ENCODE measurements at places on chromosomes 6 and 20. TPM values are rescaled to one million over a fixed set of nuclear protein-coding genes. Genes with fewer than 3 reads are reported as not detected.

DNA sequence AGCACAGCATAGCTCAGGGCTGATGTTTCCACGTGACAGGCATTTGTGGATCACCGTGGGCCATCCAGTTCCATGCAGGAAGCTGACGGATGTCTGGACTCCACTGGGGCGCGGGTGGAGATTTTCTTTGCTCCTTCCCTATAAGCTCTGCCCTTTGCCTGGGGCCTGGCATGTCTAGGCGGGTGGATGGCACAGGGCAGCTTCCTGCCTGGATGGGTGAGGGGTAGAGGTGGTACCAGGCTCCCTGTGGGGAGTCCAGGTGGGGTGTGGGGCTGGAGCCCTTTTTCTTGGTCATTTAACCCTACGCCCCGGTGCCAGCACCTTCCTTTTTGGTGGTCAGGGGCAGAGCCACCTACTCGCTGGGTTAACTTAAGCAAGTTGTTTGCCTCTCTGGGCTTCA lies 10.4 kb downstream of the FAM110A start:
- peaks cover 51% of the 10 kb centered on the region for H3K4me1 ChIP-seq
- peaks cover 48% of the 10 kb centered on the region for H3K36me3 ChIP-seq
- H3K27me3 ChIP-seq: no peaks in the 10 kb centered on the region
- no peak overlapping the region for H3K27ac ChIP-seq
- DNase-seq: no peak

GRCh38 chr20:48262955-48263354 lies 477.7 kb upstream of the SULF2 start:
- H3K27ac ChIP-seq: no peak overlapping the region
- peaks cover 4% of the 10 kb centered on the region for H3K27me3 ChIP-seq
- no peak overlapping the region for H3K4me3 ChIP-seq
- DNase-seq: no peak

DNA sequence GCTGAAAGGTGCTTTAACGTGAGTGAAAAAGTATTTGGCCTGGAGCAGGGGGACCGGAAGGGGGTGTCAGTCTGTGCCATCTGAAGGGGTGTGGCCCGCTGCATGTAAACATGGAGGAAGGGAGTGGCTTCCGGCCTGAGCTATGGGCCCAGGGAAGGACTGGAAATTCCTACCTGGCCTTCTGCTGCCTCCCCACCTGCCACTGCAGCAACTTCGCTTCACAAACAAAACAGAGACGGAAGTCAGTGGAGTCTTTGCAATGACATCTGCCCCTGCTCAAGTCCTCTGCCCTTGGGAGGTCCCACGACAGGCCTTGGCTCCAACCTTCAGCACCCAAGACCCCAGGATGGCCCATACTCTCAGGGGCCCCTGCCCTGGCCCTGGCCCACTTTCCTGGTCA lies 28.1 kb upstream of the FOXP4 start:
- H3K27ac ChIP-seq: no peak overlapping the region
- DNase-seq: no peak
- no peak overlapping the region for H3K4me3 ChIP-seq
- H3K36me3 ChIP-seq: no peaks in the 10 kb centered on the region
- peaks cover 39% of the 10 kb centered on the region for H3K27me3 ChIP-seq

DNA sequence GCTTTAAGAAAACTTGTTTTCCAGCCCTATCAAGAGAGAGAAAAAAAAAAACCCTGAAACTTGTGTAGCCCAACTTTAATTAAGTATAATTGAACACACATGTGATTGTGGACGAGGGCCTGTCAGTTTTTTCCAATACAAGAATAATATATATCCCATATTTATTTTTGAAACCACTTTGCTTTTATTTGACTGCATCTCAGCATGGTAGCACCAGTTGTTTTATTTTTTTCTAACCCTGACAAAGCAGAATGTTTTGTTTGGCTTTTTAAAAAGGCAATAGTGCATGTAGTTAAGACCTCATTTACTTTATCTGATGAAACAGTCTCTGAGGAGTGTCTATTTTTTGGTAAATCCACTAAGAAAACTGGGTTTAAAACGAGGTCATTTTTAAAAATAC lies 257.7 kb downstream of the CDKAL1 start:
- no peak overlapping the region for H3K4me3 ChIP-seq
- no peaks in the 10 kb centered on the region for H3K27me3 ChIP-seq
- no peak for DNase-seq
- H3K36me3 ChIP-seq: peaks cover 17% of the 10 kb centered on the region
- H3K4me1 ChIP-seq: no peaks in the 10 kb centered on the region
- no peak overlapping the region for H3K27ac ChIP-seq

- H3K4me3 ChIP-seq: no peak overlapping the region
- H3K27me3 ChIP-seq: no peaks in the 10 kb centered on the region
- H3K4me1 ChIP-seq: no peaks in the 10 kb centered on the region
- H3K27ac ChIP-seq: no peak overlapping the region
- no peak for DNase-seq
These were observed 32.5 kb downstream of the HMGN3 start for GRCh38 chr6:79201983-79202382.

DNA sequence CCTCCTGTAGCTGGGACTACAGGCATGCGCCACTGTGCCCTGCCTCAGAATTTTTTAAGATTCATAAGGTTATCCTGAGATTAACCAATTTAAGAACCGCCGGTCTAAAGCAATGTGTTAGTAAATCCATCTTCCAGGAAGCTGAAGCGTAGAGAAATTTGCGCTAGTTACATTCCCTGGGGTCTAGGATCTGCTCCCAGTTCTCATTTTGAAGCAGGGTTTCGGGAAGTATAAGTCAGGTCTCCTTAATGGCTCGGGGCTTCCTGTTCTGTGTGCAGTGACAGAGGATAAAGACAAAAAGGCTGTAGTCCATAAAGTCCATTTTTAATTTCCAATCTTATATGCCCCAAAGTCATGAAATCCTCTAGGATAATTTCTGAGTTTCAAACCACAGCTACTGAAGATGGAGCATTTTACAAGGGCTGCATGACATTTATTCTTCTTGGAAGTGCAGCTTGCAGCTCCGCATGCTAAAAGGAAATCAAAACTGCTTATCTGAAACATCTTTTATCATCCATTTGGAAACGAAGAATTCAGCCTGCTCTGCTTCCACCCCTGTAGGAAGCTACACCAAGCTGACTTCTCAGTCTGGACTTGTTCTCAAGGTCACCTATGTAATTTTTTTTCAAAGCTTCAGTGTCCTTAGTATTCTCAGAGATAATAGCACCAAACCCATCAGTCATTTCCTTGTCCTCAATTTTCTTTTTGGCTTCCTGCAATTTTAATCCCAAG lies 326.1 kb downstream of the PRL start:
- no peak overlapping the region for H3K27ac ChIP-seq
- H3K4me1 ChIP-seq: no peaks in the 10 kb centered on the region
- no peak for DNase-seq
- H3K36me3 ChIP-seq: no peaks in the 10 kb centered on the region
- no peaks in the 10 kb centered on the region for H3K27me3 ChIP-seq
- H3K4me3 ChIP-seq: no peak overlapping the region

- peak; percentile 33 for DNase-seq
- peak overlapping the region; percentile 72 for H3K4me3 ChIP-seq
- no peaks in the 10 kb centered on the region for H3K36me3 ChIP-seq
- H3K27ac ChIP-seq: peak overlapping the region; percentile 97
These were observed 28.0 kb upstream of the ZNF217 start for GRCh38 chr20:53621482-53622246.

- H3K27me3 ChIP-seq: no peaks in the 10 kb centered on the region
- DNase-seq: no peak
- H3K4me1 ChIP-seq: peaks cover 24% of the 10 kb centered on the region
- peak overlapping the region; percentile 36 for H3K27ac ChIP-seq
- no peak overlapping the region for H3K4me3 ChIP-seq
- H3K36me3 ChIP-seq: peaks cover 6% of the 10 kb centered on the region
These were observed 199.3 kb upstream of the SGK1 start for GRCh38 chr6:134517145-134517658.

DNA sequence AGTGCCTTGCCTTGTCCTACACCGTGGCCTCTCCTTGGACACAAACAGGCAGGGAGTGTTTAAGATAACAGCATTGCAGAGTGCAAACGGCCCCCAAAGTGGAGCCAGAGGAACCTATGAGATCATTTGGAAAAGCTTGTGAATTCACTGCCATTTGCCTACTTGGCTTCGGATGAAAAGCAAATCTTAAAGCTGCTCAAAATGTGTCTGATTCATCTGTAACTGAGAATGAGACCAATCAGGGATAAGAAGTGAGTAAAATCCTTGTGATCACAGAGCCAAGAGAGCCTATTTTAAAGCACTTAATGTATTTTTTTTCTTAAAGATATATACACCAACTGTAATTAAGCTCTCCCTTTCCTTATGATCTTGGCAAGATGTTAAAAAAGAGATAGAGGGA lies 65.7 kb upstream of the BACH2 start:
- H3K4me1 ChIP-seq: no peaks in the 10 kb centered on the region
- H3K4me3 ChIP-seq: no peak overlapping the region
- no peak for DNase-seq
- no peak overlapping the region for H3K27ac ChIP-seq
- no peaks in the 10 kb centered on the region for H3K36me3 ChIP-seq

DNA sequence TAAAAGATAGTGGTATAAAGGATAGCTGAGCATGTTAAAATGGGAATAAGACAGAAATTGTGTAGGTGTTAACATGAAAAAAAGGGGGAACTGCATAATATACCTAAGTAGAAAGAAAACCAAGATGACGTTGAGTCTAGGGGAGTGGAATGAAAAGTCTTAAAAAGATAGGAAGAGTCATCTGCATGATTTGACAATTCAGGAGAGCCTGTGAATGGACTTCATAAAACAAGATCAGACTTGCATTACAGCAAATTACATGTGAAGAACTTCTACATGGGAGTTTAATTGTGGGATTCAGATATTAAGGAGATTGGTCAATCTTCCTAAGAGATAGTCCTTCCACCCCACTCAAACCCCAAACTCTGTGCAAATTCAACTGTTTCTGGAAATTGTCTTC lies 85.5 kb downstream of the WASF1 start:
- H3K36me3 ChIP-seq: no peaks in the 10 kb centered on the region
- peaks cover 18% of the 10 kb centered on the region for H3K27me3 ChIP-seq
- no peaks in the 10 kb centered on the region for H3K4me1 ChIP-seq
- H3K4me3 ChIP-seq: no peak overlapping the region
- no peak overlapping the region for H3K27ac ChIP-seq

DNA sequence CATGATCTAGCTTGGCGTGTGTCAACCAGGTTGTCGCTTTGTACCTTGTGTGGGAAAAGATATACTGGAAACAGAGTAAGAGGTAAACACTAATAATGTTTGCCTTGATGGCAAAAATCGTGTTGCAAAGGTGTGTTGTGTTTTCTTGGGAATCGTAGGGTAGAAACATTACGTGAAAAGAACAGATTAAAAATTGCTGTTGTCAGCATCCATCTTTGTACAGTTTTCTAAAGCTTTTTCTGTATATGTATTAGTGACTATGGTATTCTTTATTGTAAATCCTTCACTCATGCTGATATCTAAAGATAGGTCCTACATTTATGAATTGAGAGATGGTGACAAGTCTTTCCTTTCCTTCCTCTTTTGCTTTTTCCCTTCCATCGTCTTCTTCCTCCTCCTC lies 116.9 kb downstream of the RPS12 start:
- H3K4me3 ChIP-seq: no peak overlapping the region
- no peaks in the 10 kb centered on the region for H3K4me1 ChIP-seq
- no peaks in the 10 kb centered on the region for H3K36me3 ChIP-seq

GRCh38 chr20:50980851-50981713 lies 22.5 kb downstream of the MOCS3 start:
- no peak overlapping the region for H3K4me3 ChIP-seq
- H3K27me3 ChIP-seq: peaks cover 13% of the 10 kb centered on the region
- H3K27ac ChIP-seq: no peak overlapping the region
- peak; percentile 80 for DNase-seq
- H3K4me1 ChIP-seq: peaks cover 4% of the 10 kb centered on the region

DNA sequence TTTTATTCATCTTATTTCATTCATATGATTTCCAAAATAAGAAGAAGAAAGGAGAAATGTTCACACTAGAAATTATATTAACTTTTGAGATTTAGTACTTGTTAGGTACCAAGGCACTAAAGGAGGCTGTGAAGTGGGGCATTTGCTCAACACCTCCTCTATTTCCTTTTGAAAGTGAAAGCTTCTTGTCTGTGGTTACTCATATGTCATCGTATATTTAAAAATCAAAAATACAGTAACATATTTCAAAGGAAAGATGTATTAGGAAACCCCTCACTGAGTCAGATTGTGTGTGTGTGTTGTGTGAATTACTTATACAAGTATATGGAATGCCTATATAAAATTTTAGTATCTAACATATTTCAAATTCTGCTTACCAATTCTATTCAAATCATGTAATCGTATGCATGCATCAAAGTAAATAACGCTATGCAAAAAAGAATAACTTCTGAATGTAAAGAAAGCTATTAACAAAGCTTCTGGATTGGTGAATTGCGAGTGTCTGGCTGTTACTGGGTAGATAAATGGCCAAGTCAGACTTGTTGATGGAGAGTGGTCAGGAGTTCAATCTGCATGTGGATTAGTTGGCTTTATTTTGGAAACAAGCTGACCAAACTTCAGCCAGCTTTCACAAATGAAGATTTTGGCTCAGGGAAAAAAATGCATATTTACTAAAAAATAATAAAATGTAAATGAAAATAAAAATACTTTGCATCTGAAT lies 70.9 kb downstream of the PACRG start:
- no peak for DNase-seq
- H3K27me3 ChIP-seq: no peaks in the 10 kb centered on the region
- H3K4me3 ChIP-seq: no peak overlapping the region
- H3K36me3 ChIP-seq: no peaks in the 10 kb centered on the region
- H3K4me1 ChIP-seq: peaks cover 11% of the 10 kb centered on the region

DNA sequence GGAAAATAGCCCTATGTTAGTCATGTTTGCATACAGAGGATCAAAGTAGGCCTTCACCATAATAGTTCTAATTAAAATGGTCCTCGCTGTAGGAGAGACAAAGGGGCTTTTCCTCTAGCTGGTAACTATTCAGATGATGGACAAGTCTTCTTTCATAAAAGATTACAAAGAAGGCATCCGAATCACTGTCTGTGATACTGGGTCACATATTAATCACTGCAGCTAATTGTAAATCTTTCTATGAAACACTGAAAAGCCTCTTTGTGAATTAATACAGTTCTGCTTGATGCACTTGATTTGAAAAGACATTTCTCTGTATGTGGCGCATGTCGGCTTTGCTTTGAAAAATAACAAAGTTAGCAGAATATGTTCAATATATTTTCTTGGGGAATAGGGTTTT lies 520.8 kb downstream of the KIF16B start:
- H3K4me1 ChIP-seq: no peaks in the 10 kb centered on the region
- no peak overlapping the region for H3K4me3 ChIP-seq
- no peak for DNase-seq
- no peak overlapping the region for H3K27ac ChIP-seq
- H3K36me3 ChIP-seq: no peaks in the 10 kb centered on the region

GRCh38 chr6:115766745-115767462 lies 293.8 kb downstream of the FRK start:
- H3K27ac ChIP-seq: no peak overlapping the region
- no peaks in the 10 kb centered on the region for H3K4me1 ChIP-seq
- no peak for DNase-seq
- no peak overlapping the region for H3K4me3 ChIP-seq
- H3K27me3 ChIP-seq: no peaks in the 10 kb centered on the region

- peak; percentile 75 for DNase-seq
- H3K27me3 ChIP-seq: no peaks in the 10 kb centered on the region
- H3K36me3 ChIP-seq: peaks cover 57% of the 10 kb centered on the region
- H3K4me3 ChIP-seq: peak within 1 kb of the TSS; percentile 97
- peaks cover 54% of the 10 kb centered on the region for H3K4me1 ChIP-seq
- H3K27ac ChIP-seq: peak within 1 kb of the TSS; percentile 97
These were observed at the start of gene ZBTB2 for GRCh38 chr6:151391471-151392413. TSS of gene ZBTB2 (minus strand) at chr6:151391559. CDS start at chr6:151373637, 17,922 bp downstream.

Gene PTGIS
- 2.5 TPM for total RNA-seq

Gene OLIG3
- 0.44 TPM for total RNA-seq

Gene NRSN1
- not detected for total RNA-seq

Gene GSTA5
- not detected for total RNA-seq

Gene PTCRA
- not detected for total RNA-seq

Gene BPI
- total RNA-seq: not detected

Gene FKBP1C
- total RNA-seq: 2.2 TPM

Gene SRSF12
- total RNA-seq: not detected

Gene IPCEF1
- total RNA-seq: 22.6 TPM

Gene SLCO4A1
- total RNA-seq: 79.4 TPM
